Endodermal cell (in vitro differentiated cells): ENCODE measurements at places on chromosomes 7 and 10. TPM values are rescaled to one million over a fixed set of nuclear protein-coding genes. Genes with fewer than 3 reads are reported as not detected.

- H3K4me3 ChIP-seq, result no peak overlapping the region
- no peaks in the 10 kb centered on the region for H3K27me3 ChIP-seq
- no peak overlapping the region for H3K27ac ChIP-seq
These were observed 625.5 kb upstream of the GALNT17 start for GRCh38 chr7:70506434-70506833.

DNA sequence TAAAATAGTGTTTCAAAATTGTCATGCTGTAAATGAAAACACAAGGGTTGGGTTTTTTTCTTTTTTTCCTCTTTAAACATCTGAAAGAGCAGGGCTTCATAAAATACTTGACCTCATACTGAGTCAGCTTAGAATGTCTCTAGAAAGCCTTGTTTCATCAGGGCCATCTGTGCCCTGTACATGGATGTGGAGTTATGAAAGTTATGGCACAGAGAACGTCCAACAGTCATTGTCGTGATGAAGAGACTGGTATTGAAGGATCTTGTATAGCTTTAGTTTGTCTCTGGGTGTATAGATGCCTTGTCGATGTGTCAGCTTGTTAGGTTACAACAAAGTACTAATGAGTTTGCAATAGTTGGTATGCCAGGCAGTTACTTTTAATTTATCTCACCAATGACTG is 127.3 kb downstream of the FAM204A start:
- H3K36me3 ChIP-seq, result no peaks in the 10 kb centered on the region
- H3K4me1 ChIP-seq, result peaks cover 2% of the 10 kb centered on the region
- no peak for DNase-seq

DNA sequence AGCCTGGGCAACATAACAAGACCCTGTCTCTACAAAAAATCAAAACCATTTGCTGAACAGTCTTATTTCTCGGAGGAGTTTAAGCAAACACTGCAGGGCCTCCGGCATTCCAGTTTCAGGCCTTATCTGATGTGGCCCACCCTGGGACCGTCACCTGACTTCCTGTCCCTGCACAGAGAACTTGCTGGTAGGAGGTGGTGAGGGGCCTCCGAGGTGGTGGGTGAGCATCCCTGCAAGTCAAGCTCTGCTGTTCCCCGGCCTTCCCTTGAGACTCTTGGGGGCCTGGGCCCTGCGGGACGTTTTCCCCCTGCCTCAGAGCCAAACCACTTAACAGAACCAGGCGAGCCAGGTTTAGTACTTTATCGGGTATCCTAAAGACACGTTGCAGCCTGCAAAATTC is 44.5 kb upstream of the AP5Z1 start:
- H3K27ac ChIP-seq, result no peak overlapping the region
- H3K27me3 ChIP-seq, result no peaks in the 10 kb centered on the region
- DNase-seq, result no peak
- peaks cover 13% of the 10 kb centered on the region for H3K36me3 ChIP-seq

DNA sequence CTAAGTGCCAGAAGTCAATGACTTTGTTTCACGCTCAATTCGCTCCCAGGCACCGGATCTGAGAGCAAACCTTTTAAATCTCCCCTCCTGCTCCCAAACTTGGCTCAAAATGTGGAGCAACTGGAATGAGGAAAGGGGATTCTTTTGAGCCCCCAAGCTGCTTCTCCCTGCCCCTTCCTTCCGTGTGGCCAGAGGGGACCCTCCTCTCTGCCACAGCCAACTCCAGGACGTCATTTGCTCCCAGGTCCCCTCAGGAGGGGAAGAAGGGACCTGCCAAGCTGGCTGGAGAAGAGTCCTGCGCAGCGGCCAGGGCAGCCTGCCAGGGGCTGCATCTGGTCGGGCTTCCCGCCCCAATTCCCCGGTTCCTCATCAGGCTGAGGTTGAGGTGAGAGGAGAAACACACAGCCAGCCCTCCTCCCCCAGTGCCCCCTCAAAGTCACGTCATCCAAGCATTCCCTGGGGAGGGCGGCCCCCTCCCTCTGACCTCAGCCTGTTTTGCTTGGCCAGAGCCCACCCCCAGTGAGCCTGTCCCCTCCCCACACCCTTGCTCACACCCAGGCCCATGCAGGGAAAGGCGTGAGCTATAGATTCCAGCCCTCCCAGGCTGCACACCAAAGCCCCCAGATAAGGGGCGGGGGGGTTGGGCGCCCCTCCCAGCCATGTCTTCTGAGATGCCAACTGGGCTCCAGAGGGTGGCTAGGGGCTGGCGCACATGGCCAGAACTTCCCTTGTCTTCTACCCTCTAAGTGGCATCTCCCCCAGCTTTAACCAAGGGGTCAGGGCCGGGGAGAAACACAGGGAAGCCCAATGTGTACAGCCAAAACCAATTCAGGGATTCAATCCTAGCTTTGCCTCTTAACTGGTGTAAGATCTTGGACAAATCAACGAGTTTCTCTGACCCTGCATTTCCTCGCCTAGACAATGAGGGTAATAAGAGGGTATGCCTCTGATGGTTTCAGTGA is 35.0 kb downstream of the SH3PXD2A start:
- DNase-seq, result no peak
- peaks cover 16% of the 10 kb centered on the region for H3K4me1 ChIP-seq
- no peaks in the 10 kb centered on the region for H3K36me3 ChIP-seq
- H3K27ac ChIP-seq, result no peak overlapping the region

DNA sequence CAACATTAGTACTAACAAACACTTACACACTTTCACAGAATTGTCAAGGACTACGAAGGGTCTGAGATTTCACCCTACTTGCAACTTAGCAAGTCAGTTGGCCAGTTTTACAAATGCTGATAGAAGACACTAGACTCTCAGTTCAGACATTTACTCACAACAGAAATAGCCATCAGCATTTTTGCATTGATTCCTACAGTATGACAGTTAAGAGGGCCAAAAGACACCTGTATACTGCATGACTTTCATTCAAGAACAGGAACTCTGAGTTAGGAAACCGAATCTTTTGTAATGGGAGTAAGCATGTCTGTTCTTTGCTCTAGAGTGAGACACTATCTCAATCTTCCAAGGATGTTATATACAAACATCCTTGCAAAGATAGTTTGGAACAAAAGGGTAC is 40.9 kb downstream of the FAM204A start:
- H3K27me3 ChIP-seq, result no peaks in the 10 kb centered on the region
- no peak for DNase-seq
- H3K36me3 ChIP-seq, result peaks cover 8% of the 10 kb centered on the region
- no peaks in the 10 kb centered on the region for H3K4me1 ChIP-seq

RBP3 gene
- not detected in 2 replicates for total RNA-seq

DNA sequence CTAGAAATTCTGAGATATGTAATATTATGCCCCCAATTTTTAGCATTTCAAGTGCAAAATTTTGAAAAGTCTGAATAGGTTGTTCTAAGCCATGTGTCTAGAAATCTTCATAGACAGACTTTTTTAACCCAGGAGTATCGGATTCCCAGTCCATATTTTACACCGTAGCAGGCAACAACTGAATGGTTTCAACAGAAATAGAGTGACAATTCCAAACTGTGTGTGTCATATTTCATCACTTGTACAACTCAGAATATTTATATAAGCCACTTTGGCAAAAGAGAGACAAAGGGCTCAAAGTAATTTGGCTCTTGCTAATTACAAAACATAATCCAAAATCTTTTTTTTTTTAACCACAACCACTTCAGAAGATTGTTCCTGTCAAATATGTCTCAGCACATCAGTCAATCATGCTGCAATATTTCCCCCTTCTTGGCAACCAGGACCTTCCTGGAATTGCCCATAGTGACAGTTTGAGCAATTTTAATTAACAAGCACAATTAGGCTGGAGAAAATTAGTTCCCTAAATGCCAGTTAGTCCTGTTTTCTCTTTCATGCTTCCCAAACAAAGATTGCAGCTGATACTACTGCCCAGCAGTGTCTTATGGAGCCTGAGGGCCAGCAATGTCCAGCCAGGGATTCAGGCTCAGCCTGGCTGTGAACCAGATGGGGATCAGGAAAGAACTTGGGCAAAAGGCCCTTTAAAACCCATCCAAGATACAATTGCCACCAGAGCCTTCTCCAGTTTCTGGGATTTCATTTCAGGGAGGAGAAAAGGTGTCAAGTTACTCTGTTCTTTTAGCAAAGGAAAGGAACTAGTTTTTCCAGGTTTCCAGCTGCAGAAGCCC is 533.3 kb upstream of the GHITM start:
- no peaks in the 10 kb centered on the region for H3K36me3 ChIP-seq
- no peak overlapping the region for H3K27ac ChIP-seq
- DNase-seq, result peak; percentile 44
- H3K4me1 ChIP-seq, result peaks cover 7% of the 10 kb centered on the region
- H3K27me3 ChIP-seq, result no peaks in the 10 kb centered on the region

CRCP gene
- total RNA-seq, result 22.0 and 25.9 TPM in 2 replicates

GRCh38 chr10:114876169-114876568 is 54.6 kb downstream of the FHIP2A start:
- H3K36me3 ChIP-seq, result no peaks in the 10 kb centered on the region
- H3K4me3 ChIP-seq, result no peak overlapping the region
- H3K4me1 ChIP-seq, result peaks cover 11% of the 10 kb centered on the region
- no peak overlapping the region for H3K27ac ChIP-seq
- DNase-seq, result no peak
